Stimulated activated CD8-positive, alpha-beta memory T cell treated with anti-CD3 and anti-CD28 coated beads, Interleukin-4, amount 100 ng/mL, for 1 hour (primary cell): ENCODE measurements at places on chromosomes 1 and 21.

- no peak for DNase-seq
Measured at GRCh38 chr1:203263496-203263895, 34.0 kb upstream of the CHIT1 start.

DNA sequence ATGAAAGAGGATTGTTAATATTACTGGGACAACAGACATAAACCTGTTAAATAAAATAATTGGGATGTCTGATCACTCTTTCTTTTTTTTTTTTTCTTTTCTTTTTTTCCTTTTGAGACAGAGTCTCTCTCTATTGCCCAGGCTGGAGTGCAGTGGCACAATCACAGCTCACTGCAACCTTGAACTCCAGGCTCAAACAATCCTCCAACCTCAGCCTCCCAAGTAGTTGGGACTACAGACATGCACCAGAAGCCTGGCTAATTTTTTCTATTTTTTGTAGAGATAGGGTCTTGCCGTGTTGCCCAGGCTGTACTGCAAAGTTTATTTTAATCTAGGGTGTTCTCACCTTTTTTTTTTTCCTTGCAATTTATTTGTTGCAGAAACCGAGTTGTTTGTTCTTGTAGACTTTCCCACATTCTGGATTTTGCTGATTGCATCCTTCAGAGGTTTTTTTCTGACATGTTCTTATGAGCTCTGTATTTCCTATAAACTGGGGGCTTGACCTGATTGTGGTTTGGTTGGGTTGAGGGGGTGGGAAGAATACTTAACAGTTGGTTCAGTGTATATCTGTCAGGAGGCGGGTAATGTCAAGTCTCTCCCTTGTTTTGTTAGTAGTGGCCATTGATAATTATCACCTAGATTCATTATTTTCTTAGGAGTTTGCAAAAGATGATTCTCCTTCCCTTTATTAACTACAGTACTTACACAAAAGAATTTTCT, 125.2 kb downstream of the MAST2 start:
- DNase-seq = no peak

DNA sequence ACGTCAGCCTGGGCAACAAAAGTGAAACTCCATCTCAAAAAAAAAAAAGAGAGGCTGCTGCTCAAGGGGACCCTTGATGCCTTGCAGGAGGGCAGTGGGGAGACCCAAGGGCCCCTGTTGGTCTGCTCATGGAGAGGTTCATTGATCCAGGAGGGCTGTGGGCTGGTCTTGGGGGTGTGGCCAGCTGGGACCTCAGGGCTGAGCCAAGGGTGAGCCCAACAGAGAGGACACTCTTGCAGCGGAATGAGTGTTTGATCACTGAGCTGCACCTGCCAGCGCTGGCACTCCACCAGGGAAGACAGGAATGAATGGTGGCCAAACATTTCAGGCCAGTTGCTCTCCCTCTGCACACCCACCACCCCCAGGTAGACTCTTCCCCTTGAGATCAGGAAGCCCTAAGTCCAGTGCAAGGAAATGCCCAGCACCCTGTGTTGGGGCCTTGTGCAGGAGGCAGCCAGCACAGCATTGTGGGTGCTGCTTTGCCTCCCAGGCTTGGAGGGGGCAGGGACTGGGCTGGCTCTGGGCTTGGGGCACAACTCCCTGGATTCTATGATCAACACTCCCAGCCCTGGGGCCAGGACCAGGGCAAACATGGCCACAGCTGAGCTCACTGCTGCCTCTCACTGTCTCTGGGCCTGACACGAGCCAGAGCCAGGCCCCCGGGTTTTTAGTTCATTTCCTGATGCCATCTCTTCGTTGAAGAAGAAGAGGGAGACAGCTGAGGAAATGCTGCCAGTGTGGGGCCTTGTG, 50.7 kb downstream of the IRF2BP2 start:
- no peak for DNase-seq

DNA sequence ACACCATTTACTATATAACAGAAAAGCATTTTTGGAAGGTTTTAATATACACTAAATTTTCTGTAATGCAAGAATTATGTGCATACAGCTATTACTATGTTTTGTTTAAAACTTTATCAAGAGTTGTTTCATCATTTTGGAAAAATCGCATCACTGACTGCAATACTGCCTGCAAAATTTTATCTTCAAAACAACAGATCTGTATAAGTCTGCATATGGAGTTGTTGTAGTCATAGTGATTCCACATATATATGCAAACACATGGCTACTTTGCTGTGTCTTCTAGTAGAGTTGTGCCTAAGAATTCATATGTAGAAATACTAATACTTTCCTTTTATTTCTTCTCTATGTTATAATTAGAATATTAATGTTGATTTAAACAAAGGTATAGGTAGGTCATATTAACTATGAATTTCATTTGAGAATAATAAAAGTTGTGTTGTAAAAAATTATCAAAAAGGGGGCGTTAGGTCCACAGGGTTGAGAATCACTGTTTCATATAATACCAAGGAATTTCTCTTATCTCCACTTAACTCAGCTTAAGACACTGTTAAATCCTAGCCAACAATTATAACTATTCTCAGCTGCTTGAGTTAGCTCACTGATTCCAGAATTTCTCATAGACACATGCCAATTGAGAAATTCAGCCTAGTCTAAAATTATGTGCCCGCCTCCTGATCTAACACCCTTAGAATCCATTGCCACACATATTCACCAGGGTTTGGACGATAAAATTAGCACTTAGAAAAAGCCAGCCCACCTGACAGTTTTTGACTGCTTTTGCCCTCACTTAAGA, 22.9 kb upstream of the LAMC1 start:
- no peak for DNase-seq

GRCh38 chr1:162835157-162835899, 25.6 kb downstream of the CCDC190 start:
- no peak for DNase-seq

- DNase-seq = no peak
Measured at GRCh38 chr1:69120817-69121216, 446.9 kb upstream of the LRRC7 start.

DNA sequence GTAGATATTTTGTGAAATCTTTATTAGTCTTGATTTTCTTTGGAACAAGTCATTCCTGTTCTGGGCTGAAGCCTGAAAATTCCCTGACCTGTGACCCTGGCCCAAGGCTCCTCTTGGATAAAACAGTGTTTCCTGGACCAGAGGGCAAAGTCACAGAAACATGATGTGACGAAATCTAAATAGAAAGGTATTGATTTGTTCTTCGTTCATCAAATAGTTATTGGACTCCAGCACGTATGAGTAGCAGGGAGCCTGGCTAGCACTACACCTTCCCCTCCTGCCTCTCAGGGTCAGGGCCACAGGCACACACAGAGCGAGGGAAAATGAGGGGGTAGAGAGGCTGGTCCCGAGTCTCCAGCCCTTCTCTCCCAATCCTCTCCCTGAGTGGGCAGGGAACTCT, 1.7 kb upstream of the CLDN14 start:
- DNase-seq = no peak

GRCh38 chr1:1164701-1165451, 8.8 kb upstream of the TTLL10 start:
- no peak for DNase-seq

DNA sequence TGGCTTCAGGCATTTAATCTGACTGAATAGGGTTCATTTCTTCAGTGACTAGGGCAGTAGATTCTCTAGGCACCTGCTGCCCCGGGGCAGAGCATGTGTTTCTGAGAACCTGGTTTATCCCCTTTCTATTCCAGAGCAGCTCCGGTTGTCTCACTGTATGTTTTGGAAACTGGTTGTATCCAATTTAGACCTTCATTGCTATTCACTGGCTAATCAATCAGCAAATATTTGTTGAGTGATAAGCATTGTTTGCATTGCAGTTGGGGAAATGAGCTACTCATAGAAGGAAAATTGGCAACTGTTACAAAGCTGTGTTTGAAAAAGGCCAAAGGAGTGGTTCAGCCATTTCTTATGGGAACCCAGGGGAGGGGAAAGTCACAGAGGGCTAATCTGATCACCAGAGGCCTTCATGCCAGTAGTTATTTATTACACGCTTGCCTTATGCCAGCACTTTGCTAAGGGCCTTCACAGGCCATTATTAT, 2.9 kb downstream of the QSOX1 start:
- no peak for DNase-seq

DNA sequence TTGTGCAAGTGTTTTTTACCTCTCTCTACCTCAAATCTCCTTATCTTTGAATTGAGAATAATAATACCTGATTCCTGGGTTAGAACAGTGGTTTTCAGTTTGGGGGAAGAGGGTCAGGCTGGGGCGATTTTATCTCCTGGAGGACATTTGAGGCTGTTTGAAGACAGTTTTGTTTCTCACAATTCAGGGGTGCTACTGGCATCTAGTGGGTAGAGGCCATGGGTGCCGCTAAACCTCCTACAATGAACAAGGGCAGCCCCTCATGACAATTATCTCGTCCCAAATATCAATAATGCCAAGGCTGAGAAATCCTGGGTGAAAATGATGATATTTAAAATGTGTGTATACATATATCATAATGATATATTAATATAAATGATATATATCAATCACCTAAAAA, 139.1 kb upstream of the USH2A start:
- no peak for DNase-seq

GRCh38 chr1:190563230-190563629, 85.6 kb upstream of the BRINP3 start:
- no peak for DNase-seq

- DNase-seq = no peak
Measured at GRCh38 chr1:225514671-225515081, 86.8 kb upstream of the LBR start.

DNA sequence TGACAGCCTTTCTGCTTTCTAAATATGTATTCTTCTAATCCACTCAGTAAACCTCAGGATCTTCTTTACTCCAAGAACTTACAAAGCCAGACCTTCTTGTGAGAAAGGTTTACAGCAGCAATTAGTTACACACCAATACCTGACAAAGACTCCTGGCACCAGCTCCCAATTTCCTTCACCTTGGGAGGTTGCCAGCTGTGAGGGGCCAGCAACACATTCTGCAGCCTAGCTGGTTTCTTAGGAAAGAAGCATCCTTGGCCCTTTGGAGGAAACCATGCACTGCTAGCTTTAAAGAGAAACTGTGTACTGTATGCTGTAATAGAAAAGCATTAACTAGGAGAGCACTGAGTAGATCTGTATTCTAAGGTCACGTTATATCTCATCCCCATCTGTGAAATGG, 10.8 kb downstream of the FYB2 start:
- DNase-seq = no peak

DNA sequence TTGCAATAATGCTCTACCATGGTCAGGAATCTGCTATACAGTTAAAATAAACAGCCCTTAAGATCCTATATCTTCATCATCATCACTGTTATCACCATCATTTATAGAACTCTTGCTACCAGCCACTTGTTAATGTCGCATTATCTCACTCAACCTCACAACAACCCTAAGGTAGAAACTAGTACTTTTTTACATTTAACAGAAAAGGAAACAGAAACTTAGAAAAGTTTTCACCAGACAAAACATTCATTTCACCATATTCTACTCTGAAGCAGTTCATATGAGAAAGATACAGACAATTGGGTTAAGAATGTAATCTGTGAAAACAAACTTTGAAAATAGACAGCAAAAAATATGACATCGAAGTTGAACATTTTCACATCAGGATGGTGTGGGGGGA, 262.6 kb downstream of the ATG4C start:
- DNase-seq = no peak

- no peak for DNase-seq
Measured at GRCh38 chr1:87104945-87105344, 190.5 kb downstream of the HS2ST1 start.

DNA sequence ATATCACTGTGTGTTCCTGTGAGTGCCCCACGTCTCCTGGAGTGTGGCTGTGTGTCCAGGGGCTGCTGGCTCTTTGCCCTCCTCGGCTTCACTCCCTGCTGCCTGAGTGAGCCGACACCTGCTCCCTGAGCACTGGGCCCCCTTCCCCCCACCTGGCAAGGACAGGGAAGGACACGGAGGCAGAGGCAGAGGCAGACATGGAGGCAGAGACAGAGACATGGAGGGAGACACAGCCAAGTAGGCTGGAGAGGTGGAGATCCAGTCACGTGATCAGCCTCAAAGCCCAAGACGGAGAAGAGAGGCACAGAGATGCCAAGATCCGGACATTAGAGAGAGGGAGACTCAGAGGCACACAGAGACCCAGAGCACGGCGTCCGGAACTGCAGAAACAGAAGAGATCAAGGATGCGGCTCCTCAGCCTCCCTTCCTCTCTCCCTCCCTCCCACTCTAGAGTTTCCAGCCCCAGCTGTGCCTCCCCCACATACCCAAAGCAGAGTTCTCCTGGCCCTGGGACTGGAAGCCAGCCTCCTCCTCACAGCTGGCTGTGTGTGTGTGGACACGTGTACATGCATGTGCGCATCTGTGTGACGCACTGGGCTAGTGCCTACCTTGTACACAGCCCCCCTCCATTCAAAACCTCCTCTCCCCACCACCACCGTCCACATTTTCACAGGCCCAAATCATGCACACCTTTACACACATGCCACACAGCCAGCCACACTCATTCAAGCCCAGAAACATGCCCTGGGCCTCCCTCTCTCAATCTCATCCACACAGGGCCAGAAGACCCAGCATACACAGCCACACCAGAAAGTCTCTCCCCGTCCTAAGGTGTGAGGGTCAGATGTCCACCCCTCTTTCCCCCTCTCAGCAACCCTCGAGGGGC, 39.1 kb upstream of the WASF2 start:
- no peak for DNase-seq

DNA sequence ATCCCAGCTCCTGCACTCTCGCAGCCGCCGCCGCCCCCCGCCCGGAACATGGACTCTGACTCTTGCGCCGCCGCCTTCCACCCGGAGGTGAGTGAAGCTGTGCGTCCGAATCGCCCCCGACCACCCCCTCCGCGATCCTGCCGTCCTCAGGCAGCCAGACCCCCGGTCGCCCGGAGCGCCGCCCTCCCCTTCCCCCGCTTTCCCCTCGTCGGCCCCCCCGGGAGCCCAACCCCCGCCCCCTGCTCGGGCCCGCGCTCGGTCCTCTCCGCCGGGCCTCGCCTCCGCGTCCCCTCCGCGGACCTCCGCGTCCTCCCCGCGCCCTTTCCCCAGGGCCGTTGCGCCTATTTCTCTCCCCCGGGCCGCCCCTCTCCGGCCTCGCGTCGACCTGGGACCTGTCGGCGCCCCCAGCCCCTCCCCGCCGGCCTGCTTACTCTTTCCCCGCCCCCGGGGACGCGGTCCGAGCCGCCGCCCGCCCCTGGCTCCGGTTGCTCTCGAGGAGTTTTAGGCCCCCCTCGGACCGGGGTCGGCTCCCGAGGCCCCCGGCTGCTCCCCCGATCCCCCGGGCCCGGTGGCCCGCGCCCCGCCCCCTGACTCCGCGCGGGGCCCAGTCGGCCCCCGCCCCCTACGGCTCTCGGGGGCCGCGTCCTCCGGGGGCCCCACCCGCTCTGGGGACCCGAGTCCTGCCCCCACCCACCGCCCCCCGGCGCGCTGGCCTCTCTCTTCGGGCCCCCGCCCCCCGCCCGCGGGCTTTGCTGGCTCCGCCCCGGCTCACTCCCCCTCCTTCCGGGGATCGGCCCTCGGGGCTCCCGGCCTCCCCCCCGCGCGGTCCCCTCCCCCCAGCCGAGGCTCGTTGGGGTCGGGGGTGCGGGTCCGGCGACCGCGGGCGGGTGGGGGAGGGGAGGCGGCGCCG, 743 bp downstream of the PHF13 start:
- no peak for DNase-seq

GRCh38 chr1:224331326-224331725, 1.4 kb upstream of the NVL start:
- no peak for DNase-seq
